Activated CD4-positive, alpha-beta T cell treated with anti-CD3 and anti-CD28 coated beads, Interleukin-2, amount 50 U/mL, for 48 hours (primary cell): ENCODE measurements at places on chromosomes 3 and 15.

- DNase-seq, result no peak
These were observed 169.4 kb downstream of the KLHL25 start for GRCh38 chr15:85625166-85625830.

DNA sequence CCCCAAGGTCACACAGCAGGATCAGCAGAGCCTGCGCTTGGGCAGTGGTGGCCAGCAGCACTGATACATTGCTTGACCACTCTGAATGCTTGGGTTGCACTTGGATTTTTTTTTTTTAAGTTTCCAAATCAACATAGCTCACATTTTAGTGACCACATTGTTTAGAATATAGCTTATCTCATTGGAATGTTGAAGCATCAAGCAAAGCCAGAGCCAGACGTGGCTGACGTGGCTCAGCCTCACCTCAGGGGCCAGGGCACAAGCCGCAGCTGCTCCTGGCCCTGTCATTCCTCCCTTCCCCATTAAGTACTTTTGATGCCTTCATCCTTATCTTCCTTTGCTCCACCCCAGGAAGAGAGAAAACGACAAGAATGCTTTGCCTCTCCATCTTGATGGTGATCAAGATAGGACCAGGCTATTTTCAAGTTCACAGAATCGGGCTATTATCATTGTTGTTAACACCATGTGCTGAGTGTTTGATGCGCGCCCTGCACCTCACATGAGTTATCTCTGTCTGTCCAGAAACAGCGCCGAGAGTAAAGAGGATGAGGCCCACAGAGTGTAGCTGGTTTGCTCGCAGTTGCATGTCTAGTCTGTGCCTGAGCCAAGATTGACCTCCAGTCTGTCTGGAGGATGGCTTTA, 75.8 kb downstream of the AAGAB start:
- no peak for DNase-seq

GRCh38 chr3:112013058-112013783, 14.5 kb downstream of the TAGLN3 start:
- peak; percentile 66 for DNase-seq

DNA sequence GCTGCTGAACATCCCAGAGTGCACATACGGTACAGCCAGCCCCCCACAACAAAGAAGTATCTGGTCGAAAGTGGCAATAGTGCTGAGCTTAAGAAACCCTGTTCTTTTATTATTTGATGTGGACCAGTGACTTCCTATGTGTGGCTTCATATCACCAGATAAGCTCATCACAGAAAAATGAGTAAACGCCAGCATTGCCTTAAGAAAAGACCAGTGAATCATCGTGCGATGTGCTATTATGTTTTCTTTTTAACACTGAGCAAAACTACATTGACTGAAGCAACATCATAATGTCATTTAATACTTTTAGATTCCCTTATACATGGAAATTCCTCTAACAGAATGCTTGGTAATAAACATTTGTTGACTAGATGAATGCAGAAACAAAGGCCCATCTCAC, 45.2 kb upstream of the ARRDC4 start:
- no peak for DNase-seq

DNA sequence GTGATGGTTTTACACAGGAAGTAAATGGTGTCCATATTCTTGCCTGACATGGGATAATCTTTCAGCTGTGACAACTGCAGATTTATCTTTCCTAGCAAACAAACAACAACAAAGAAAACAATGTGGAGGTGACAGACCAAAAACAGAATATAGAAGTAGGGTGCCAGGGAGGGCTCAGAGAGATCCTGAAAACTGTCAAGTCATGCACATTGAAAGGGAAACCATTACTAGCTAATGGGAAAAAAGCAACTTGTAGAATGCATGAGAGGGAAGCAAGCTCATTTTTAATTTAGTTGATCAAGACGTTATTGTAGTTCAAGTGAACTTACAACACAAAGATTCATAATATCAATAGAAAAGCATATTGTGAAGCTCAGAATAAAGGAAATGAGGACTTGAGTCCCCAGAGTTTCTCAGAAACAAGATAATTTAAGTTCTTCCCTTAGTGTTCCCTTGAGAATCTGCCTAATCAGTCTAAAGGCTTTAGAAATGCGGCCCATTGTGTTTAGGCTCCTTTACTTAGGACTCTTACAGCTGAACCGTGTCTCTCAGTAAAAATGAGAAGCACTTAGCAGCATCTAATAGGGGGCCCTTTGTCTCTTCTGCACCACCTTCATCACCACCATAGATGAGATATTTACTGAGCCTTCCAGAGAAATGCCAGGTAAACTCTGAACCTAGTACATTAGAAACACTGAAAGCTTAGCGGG, 115.6 kb upstream of the CADPS start:
- DNase-seq, result no peak

DNA sequence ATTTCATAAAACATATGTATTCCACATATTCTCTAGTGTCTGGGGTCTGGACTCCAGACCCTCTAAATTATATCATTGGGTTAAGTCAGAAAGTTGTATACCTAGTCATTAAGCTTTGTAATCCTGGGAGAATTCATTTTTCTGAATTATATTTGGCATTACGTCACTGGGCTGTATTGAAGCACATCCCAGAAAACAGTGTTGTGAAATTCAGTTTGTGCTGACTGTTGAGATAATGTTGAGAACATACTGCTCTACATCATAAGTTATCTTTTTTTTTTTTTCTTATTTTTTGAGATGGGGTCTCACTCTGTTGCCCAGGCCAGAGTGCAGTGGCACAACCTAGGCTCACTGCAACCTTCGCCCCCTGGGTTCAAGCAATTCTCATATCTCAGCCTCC, 153.1 kb upstream of the STT3B start:
- DNase-seq, result no peak

GRCh38 chr3:108406063-108406660, 104.2 kb downstream of the MYH15 start:
- DNase-seq, result no peak

GRCh38 chr3:132228923-132229322, 88.3 kb upstream of the ACP3 start:
- DNase-seq, result no peak

DNA sequence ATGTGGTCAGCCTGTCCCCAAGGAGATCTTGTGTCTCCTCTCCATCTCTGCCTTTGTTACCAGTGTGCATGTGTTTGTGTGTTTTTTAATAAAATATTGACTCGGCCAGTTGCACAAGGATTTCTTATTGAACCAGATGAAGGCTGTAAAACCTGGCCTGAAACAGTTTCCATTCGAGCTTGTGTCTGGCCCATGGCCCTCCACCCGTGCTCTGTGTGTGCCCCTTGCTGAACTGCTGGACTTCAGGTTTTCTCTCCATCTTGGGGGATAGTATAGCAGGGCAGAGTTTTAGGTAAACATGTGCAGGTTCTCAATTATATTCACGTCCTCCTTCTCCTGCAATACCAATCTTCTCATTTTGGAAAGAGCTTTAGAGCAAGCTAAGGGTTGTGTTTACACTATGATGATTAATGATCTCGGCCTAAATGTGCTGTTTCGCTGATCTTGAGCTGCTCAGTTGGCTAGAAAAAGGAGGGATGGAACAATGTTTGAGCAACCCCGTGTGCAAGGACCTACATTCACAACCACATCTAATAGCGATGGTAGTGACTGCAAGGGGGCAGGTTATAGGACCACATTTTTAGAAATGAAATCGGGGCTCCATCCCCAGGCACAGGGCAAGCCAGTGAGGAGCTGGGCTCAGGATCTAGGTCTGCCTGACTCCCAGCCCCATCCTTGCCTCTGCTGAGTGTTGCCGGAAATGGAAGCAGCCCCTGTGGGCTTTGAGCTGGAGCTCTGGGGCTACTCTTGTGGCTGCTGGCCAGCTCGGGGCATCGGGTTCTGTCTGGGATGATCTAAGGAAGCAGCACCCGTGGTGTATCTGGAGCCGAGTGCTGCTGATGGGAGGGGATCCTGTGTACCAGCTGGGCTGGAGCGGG, 47.7 kb downstream of the CMTM6 start:
- no peak for DNase-seq

DNA sequence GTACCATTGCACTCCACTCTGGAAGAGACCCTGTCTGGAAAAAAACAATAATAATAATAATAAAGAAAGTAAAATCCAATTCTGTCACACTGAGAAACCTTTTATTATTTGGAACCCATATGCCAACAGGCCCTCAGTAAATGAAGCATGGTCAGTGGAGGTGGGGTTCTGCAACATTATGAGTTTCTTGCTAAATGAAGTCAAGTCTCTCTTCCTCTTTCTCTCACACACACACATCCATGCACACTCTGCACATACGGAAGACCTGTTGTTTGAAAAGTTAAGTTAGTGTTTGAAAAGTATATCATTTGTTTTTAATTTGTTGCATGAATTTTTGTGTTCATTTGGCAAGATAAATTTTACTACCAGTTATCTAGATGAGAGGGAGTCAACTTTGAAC, 27.8 kb downstream of the GAP43 start:
- no peak for DNase-seq

DNA sequence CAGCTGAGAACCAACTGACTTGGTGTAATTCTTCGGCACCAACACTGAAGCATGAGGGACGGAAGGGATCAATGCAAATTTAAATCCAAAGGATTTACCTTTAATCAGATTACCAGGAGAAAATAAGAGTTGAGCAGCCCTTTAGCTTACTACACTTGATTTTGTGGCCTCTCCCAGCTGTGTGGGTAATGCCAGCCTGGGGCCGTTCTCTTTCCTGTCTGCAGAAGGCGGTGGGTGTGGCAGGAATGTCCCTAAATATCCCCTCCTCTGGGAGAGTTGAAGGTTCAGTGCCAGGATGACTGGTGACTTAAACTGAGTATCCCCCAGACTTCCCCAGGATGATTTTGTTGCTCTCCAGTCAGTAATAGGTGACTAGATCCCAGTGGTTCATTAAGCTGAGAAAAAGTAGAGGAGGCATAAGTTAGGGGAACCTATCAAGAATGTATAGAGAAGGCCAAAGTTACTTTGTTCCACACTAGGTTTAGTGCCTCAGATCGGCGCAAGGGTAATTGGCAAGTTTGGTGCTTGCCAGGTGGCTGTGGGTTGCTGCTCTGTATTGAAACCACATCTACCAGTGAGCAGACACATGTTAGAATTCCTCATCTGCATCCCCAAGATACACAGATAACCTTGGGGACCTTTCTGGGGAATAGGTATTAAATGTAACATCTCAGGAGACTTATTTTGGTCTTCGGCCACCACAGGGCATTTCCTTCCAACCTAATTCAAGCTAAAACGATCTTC, 23.1 kb downstream of the MAPKBP1 start:
- DNase-seq, result no peak

DNA sequence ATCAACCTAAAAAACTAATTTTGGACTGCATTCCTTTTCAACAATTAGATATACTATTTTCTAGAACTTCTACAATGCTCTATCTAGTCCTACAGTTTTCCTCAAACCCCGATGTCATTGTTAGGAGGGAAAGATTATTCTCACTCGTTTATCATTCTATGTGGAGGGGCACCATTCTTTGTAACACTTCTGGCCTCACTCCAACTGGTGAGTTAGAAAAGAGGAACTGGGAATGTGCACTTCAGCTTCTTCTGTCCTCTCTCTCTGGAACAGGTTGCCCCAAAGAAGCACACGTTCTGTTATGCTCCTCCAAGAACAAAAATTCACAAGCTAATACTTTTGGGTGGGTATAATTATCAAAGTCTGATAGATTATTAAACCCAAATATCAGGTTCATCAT, 137.9 kb downstream of the UACA start:
- DNase-seq, result no peak

- no peak for DNase-seq
These were observed 37.8 kb upstream of the GOLGA6B start for GRCh38 chr15:72616491-72617210.

DNA sequence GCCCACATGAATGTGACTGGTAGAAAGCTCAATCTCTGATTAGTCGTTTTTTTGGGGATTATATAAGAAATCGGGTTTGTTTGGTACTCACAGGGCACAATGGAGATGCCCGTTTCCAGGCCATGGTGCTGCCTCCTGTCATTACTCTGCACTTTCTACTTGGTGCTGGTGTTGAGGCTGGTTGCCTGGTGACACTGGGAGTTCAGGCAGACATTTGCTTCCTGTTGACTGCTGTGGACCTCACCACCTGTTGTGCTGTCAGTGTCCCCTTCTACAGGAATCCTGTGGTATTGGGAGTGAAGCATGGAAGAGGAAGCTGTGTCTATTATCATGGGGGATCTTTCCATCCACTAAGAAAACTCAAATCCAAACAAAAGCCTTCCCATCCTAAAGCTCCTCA, 227.2 kb upstream of the TBL1XR1 start:
- no peak for DNase-seq

DNA sequence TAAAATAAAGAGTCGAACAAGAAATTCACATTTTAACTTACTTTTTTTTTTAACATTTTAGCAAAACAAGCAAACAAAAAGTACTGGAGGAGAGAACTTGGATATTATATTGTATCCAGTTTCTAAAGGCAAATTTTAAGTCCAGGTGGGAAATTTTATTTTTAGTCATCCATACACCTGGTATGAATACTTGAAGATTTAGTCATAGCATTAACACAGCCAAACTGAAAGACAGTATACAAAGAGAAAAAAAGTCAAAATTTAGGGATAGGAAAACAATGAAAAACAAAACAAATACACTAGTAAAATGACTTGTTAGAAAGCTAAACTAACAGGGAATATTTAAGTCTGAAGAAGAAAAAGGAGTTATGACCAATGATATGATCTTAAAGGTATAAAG, 69.1 kb downstream of the PROS1 start:
- no peak for DNase-seq

DNA sequence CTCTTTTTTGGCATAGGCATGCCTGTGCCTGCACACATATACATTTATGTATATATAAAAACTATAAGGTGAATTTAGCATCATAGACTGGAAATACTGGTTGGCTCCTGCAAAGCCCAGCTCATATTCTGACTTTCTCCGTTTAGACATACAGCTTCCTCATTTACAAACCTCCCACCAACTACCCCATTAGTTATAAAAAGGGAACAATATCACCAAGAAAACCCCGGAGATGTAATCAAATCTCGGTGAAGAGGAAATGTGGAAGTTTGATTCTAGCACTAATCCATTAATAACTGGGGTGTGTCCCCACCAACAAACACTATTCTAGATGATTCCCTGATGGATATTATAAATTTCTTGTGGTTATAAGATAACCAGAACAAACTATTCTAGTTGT, 517.7 kb upstream of the TBL1XR1 start:
- no peak for DNase-seq

GRCh38 chr3:99522147-99522546, 116.2 kb upstream of the COL8A1 start:
- DNase-seq, result no peak

DNA sequence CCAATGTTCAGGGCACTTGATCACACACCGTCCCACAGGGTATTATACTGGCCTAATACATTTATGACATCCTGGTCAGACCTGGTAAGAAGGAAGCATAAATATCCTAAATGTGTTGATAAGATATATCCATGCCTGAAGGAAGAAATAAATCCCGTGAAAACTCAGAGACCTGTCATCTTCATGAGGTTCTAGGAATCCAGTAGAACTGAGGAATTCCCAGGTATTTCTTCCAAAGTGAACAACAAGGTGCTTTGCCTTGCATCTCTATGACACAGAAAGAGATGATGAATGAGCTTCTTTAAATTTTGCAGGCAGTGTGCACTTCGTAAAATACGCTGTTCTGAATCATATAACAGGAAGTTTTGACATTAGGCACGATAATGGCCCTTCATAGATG, 78.1 kb upstream of the VGLL3 start:
- DNase-seq, result no peak
